ENCODE measurements at places on chromosomes 13 and 19.
A peak's percentile ranks its signal among the peaks of the same experiment; 100 is the strongest.

DNA sequence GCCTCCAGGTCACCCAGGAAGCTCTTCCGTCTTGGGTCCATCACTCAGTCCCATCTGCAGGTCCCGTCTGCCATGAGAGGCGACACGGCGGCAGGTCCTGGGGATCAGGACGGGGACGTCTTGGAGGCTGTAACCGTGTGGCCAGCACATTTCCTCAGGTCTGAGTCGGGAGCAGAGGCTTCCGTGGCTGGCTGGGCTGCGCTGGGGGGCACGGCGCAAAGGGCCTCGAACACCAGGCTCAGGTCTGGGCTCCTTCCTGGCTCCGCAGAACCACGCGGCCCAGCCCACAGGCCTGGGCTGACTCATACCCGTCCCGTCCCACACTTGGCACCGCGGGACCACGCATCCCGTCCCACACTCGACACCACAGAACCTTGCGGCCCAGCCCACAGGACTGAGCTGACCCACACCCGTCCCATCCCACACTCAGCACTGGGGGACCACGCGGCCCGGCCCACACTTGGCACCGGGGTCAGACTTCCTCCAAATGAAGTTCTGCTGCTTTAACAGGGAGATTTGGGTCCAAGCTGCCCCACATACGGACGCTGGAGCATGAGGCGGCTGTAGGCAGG, 30.2 kb downstream of the SBNO2 start:
- DNase-seq, result no peak

GRCh38 chr19:7294558-7295212, 471 bp upstream of the INSR start:
- DNase-seq, result peak; percentile 40

DNA sequence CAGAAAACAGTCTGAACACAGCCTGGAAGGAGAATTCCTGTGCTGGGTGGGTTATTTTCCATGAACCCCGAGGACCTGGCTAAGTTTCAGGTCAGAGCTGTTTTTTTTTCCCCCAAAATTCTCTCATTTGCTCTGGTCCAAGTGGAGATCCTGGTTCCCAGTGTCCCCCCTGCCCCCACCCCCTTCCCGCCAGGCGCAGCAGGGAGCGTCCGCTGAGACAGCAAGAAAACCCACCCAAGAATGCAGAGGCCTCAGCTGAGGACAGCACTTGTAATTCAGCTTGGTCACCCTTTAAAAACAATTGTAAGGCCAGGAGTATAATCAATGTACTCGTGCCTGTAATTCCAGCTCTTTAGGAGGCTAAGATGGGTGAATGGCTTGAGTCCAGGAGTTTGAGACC, 11.4 kb upstream of the TSPAN16 start:
- no peak for DNase-seq

DNA sequence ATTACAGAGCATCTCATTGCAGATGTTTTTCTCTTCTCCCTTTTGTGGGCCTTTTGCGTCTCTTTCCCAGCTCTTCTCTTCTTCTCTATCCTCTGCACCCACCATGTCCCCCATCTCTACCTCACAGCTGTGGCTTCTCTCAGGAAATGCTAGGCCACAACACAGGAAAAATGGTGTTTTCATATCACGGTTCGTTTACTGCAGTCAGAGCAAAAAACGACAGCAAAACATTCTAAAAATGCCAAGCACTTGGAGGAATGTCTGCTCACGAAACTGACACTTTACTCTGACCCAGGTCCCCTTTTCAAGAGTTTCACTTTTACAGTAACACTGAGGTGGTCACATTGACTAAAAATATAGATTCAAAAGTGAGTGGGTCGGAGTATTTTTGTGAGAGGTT, 152.2 kb downstream of the DCT start:
- DNase-seq, result no peak

DNA sequence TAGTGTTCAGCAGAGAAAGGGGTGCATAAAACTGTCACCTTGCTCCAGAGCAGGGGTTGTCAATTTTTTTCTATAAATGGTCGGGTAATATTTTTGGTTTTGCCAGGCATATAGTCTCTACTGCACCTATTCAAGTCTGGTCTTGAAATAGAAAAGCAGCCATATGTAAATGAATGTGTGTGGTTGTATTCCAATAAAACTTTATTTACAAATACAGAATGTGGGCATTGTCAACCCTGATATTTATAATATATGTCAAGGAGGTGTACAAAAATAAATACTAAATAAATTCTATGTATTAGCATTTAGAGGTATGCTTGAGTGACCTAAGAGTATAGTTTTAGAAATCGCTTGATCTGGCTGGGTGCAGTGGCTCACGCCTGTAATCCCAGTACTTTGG, 97.6 kb upstream of the SPRY2 start:
- DNase-seq, result no peak

DNA sequence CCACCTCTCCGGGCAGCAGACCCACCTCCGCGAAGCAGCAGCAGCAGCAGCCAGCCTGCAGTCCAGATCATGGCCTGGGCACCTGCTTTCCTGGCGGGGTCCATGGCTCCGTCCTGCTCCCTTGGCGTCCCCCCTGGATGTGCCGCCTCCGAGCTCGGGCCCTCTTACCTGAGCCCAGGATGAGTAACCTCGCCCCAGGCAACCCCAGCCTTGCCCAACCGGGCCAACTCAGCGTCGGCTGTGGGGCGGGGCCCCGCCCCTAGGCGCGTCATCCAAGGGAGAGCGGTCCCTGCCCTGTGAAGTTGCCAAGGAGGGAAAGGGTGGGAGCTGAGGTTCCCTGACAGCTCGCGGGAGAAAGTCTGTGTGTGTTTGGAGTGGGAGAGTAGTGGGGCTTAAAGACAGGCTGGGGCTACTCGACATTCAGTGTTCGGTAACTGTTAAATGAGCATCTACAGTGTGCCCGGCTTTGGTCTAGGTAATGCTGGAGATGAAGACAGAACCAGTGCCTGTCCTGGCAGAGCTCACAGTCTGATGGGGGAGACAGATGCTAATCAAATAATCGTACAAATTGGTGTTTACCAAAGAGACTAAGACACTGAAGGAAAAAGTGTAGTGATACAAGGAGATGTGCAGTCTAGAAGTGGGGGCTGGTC, at the start of gene LYPD3:
Gene LYPD3 (minus strand): TSS at position 141 of the 653 bp plus-strand sequence. CDS start 37 bp downstream, at position 104.
- DNase-seq, result no peak

DNA sequence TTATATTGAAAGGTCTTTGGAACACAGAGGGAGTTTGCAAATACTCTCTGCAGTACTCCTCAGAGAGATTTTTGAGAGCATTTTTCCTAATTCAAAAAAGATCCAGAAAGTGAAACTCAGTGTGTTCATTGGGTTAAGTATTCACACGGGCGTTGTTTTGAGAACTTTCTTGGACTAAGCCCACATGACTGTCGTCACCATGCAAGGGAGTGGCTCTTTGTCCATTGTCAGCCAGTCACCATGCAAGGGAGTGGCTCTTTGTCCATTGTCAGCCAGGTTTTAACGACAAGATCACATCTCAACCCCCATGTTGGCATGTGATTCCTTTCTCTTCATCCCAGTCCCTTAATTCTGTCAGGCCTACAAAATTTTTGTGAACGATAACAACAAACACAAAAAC, 81.2 kb upstream of the STK24 start:
- DNase-seq, result no peak
